ENCODE measurements at places on chromosomes 3 and 15.

GRCh38 chr3:24929521-24929920 is 434.9 kb upstream of the THRB start:
- no peak for DNase-seq

- DNase-seq, result no peak
These were observed 42.9 kb downstream of the PIAS1 start for GRCh38 chr15:68097029-68097428.

- no peak for DNase-seq
These were observed 32.7 kb downstream of the PLD1 start for GRCh38 chr3:171777596-171777995.

GRCh38 chr3:172750069-172750367 is 508 bp upstream of the ECT2 start:
- DNase-seq, result peak; percentile 31

DNA sequence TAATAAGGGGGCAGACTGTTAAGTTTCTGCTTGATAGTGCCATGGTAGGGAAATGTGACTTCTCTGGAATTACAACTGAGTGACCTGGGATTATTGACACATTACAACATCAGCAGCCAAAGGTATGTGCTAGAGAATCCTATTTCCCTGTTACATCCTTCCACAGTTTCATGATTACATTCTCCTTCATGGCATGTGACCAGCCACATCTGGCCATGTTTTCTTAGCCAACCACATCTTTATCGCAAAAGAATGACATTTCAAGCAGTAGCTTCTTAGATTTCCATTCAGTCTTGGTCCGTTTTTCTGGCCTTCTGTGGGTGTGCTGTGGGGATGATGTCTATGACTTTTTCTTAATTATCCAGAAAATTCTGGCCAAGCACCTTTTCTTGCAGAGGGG is 45.4 kb upstream of the CTDSPL start:
- no peak for DNase-seq

DNA sequence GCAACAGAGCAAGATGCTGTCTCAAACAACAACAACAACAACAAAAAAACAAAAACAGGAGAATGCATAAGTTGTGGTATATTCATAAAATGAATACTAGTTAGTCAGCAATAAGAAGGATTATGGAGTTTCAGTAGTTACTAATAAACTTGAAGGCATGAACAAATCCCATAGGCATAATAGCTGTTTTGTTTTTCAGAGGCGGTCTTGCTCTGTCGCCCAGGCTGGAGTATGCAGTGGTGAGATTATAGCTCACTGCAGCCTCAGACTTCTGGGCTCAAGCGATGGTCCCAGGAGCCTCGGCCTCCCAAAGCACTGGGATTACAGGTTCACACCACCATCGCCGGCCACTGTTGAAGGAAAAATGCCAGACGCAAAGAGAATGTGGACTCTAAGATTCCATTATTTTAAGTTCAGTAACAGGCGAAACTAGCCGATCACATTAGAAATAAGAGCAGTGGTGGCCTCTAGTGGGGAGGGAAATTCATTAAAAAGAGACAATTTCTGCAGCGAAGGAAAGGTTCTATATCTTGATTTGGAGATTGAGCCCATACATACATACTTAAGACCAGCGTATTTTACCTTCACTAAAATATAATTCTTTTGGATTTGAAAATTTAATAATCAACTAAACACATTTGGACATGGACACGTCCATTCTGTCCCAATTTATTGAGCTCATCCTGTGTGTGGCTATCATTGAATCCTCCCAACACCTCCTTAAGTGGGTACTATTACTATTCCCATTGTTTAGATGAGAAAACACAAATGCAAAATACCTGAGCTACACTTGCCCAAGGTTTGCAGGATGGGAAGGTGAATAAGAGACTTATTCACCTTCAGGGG is 27.4 kb upstream of the HDAC11 start:
- peak; percentile 62 for DNase-seq

- DNase-seq, result no peak
These were observed 5.9 kb downstream of the CPEB1 start for GRCh38 chr15:82641129-82641798.

DNA sequence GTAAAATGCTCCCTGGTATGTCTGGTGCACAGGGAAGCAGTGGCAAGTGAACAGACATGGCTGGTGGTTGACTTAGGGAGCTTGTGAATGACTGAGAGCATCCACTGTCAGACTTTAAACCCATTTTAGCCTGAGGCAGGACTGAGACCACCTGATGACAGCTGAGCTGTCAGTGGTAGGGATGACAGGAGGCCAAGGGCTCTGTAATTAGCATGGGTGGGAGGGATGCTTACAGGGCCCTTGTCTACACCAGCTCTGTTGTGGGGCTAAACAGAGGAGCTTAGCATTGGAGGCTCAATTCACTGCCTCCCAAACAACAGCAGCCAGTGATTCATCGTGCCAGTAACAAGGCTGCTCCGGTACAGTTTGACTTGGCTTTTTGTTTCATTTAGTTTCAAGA is 169.4 kb downstream of the CHST2 start:
- no peak for DNase-seq

GRCh38 chr3:70620956-70621355 is 308.5 kb upstream of the MDFIC2 start:
- no peak for DNase-seq

GRCh38 chr3:143103652-143104051 is 15.9 kb upstream of the CHST2 start:
- no peak for DNase-seq

GRCh38 chr3:129618186-129618820 is 11.8 kb upstream of the PLXND1 start:
- no peak for DNase-seq

GRCh38 chr3:114446600-114446999 is 152.8 kb downstream of the TIGIT start:
- DNase-seq, result no peak

GRCh38 chr3:40465111-40465407 is 7.9 kb downstream of the RPL14 start:
- peak; percentile 52 for DNase-seq

DNA sequence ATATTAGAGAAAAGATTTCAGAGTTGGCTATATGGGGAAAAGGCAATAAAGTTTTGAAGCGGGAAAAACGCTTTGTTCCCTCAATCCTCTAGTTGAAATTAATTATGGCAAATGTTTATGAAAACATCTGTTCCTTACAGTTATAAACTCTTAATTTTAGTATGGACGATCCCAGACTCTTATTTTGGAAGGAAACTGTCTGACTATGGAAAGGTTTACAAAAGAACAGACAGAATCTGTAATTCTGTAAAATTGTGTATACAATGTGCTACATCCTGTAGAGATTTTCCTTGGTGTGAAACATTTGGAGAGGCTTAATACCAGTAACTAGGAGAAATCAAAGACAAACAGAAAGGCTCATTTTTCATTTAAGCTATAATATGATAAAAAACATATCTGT is 311.8 kb downstream of the TBC1D5 start:
- DNase-seq, result no peak

GRCh38 chr3:128210711-128211110 is 57.4 kb downstream of the EEFSEC start:
- DNase-seq, result no peak

GRCh38 chr3:112786002-112786590 is 60.6 kb downstream of the CD200R1L start:
- no peak for DNase-seq

DNA sequence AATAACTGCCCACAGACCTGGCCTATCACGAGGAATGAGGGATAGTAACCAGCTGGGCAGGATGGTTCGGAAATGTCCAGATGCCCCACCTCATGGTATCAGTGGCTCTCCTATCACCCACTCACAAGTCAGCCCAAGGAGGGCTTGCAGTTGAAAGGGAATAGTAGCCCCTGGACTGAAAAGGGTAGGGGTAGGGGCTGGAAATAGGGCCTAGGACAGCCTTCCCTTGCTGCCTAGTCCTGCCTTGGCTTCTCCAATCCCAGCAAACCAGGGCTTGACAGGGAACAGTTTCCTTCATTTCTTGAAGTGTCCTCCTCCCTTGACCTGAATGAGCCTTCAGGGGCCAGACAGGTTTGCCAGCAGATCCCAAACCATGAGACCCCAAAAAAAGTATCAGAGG is 1.2 kb upstream of the CACNA2D2 start:
- peak; percentile 48 for DNase-seq

GRCh38 chr15:63200464-63201249 is 11.3 kb downstream of the RAB8B start:
- DNase-seq, result no peak

DNA sequence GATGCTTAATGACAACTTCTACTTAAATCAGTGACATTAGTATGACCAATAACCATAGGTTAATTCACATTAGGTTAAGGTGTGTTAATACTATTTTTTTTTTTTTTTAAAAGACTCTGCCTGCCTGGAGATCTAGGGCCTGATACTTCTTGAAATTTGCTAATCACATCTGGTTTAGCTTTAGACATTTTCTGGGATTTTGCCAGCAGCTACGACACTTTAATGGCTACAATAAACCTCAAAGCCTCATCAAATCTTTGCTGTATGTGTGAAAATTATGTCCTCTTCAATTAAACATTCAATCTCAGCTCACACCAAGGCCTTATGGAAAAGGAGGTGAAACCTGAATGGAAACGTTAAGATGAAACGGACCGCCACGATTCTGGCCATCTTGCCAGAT is 167.9 kb downstream of the GREM1 start:
- DNase-seq, result no peak

DNA sequence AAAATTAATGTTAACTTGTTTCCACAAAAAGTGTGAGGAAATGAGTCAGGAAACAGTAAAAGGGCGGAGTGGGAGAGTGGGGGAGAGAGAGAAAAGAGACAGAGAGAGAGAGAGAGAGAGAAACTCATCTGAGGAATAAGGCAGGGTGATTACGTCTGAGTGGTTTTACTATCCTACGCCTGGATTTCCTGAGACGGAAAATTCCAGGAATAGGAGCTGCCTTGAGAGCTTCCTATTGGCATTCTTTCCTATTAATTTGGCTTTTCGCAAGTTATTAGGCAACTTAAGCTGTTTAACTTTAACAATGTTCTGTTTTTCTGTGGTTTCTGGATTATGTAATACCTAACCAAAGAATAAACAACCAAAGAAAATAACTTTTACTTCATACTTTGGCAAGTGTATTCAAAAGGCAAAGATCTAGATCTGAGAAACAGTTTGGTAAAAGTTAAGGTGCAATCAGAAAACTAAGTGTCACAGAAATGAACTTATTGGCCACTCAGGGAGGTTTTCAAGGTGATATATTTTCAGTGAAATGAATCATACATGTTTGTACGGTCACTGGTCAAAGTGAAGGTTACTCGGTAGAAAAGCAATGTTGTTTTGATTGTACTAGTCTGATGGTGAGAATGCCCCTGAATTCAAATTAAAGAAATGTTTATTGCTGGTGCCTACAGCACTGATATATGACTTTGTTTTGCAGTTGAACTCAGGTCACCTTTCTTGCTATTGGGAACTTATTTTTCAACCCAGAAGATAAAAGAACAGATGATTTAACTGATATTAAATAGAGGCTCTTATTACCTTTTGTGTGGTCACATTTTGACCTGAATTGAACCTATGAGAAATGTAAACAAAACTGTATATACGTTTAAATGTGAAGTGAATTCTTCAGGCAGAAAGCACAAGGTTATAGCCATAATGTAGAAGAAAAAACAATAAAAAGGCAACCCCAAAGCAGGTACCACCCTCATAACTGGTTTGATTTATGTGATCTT is 39.9 kb upstream of the TNFSF10 start:
- DNase-seq, result no peak

GRCh38 chr3:135766115-135766514 is 199.4 kb upstream of the PPP2R3A start:
- DNase-seq, result no peak

DNA sequence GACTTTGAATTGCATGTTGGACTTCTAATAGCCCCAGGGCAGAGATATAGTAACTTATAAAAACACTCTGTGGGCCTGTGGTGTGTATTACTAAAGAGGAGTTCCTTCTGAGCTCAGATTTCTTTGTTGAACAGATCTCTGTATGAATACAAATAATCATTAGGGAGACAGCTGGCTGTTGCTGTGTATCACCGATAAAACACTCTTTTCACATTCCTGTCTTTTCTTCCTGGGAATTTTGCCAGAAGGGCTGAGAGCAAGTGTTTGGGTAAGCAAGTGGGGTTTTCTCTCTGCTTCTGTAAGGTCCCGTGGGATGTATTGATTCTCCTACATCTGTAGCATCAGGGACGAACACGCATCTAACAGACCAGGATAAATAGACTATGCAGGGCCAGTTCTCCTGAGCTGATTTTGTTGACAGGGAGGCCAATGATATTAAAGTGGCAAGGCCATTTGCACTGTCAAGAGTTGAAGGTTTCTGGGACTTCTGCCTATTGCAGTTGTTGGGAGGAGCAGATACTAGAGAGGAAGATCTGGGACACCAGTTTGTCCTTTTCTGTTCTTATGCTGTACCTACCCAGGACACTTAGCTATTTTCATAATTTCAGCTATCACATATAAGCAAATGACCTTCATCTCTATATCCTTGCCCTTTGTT is 225.9 kb upstream of the CD96 start:
- DNase-seq, result no peak

- DNase-seq, result peak; percentile 71
These were observed 430 bp downstream of the SLCO2A1 start for GRCh38 chr3:134029256-134029733.

- no peak for DNase-seq
These were observed 151.4 kb downstream of the PLD1 start for GRCh38 chr3:171658841-171659240.

DNA sequence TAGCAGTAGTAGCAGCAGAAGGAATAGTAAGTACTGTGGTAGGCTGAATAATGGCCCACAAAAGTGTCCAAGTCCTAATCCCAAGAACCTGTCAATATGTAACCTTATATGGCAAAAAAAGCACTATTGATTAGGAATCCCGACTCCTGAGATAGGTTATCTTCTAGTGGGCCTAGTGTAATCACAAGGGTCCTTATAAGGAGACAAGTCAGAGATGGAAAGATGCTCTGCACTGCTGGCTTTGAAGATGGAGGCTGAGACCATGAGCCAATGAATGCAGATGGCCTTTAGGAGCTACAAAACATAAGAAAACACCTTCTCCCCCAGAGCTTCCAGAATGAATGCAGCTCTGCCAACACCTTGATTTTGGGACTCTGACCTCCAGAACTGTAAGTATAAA is 36.0 kb downstream of the TIPARP start:
- DNase-seq, result no peak

GRCh38 chr3:114877378-114878113 is 269.5 kb downstream of the ZBTB20 start:
- no peak for DNase-seq

DNA sequence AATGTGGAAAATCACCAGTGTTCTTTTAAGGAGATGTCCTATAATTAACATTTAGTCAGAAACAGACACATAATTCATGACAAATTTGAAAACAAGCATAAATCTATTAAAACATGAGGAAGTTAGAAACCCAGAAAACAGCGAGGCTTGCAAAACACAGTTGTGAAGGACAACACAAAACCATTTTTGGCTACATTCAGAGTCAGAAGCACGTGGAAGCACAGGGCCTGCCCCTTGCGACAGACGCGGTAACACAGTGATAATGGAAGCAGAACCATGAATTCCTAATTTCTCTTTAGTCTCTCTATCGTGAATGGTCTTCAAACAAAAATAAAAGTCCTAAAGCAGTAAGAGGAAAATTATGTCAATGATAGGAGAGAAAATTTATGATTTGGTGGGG is 12.2 kb downstream of the NCEH1 start:
- DNase-seq, result no peak

All from H7 (cell line).